Forelimb muscle (tissue), 1 donor: ENCODE measurements at places on chromosomes 7 and 10. TPM values are rescaled to one million over a fixed set of nuclear protein-coding genes. Genes with fewer than 3 reads are reported as not detected.

Gene ST8SIA6
- 1.3 TPM for polyA plus RNA-seq

Gene MAD1L1
- polyA plus RNA-seq = 21.2 TPM

Gene PILRA
- polyA plus RNA-seq = 2.6 TPM

GRCh38 chr7:30596721-30597120 lies 2.0 kb downstream of the GARS1 start:
- no peak for DNase-seq

DNA sequence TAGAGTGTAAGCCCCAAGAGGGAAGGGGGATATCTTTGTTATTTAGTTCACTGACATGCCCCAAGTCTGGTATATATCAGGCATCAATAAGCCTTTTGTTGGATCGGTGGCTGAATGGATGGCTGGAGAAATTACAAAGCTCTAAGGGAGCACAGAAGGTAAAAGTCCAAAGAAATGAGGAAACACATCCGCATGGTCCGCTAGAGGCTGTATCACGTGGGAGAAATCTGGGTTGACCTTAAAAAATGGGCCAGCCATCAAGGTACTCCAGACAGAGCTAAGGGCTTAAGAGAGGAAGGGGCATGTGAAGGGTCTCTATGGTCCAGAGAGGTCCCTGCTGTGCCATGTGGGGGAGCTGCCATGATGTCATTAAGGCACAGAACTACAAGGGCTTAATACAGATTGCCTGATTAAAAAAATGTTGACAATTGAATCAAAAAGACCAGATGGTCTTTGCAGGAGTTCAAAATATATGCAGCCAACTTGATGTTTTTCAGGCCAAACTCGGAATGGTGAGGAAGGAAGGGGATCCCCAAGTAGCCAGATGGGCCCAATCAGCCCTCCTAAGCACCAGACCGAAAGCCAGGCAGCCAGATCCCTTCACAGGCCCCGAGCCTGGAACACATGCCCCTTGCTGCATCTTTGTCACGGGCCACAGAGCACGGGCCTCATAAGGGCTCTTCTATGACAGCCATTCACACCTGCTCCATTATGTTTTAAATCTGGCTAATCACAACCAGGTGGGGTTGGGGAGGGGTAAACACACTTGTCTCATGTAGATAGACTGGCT lies 31.9 kb downstream of the SCRN1 start:
- no peak for DNase-seq

Gene OR2A1
- 0.63 TPM for polyA plus RNA-seq

GRCh38 chr7:31950091-31950755 lies 120.0 kb downstream of the PDE1C start:
- DNase-seq = no peak

GRCh38 chr7:102214477-102215072 lies 72.1 kb upstream of the SH2B2 start:
- DNase-seq = no peak

DNA sequence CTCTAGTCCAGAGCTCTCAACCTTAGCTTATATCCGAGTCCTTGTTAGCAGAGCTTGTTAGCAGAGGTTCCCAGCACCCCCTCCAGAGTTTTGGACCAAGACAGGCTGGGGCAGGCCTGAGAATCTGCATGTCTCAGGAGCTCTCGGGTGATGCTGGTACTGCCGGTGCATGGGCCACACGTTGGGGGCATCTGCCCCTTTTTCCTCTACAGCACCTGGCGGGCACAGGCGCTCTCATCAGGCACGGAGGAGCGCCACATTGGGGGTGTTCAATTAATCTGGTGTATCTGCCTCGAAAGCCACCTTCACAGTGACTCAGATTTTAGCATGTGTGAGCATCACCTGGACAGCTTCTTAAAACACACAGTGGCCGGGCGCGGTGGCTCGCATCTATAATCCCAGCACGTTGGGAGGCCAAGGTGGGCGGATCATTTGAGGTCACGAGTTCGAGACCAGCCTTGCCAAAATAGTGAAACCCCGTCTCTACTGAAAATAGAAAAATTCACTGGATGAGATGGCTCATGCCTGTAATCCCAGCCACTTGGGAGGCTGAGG lies 117.7 kb downstream of the ELFN1 start:
- DNase-seq = no peak

Gene CPN1
- not detected for polyA plus RNA-seq
